Central memory CD8-positive, alpha-beta T cell (primary cell): ENCODE measurements at places on chromosomes 12 and 14.

DNA sequence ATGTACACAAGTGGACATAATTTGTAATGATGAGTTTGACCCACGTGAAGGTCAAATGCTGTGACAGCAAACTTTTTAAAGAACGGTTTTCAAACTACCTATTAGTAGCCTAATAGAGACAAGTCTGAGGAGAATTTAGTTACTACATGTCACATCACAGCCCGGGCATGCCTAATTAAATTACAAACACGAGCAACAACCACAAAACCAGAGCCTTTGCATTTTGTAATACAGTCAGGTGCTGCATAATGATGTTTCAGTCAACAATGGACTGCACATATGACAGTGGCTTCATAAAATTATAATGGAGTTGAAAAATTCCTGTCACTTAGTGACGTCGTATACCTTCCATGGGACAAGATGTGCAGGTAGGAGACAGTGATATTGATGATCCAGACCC, 274.5 kb downstream of the DACT1 start:
- DNase-seq = no peak

DNA sequence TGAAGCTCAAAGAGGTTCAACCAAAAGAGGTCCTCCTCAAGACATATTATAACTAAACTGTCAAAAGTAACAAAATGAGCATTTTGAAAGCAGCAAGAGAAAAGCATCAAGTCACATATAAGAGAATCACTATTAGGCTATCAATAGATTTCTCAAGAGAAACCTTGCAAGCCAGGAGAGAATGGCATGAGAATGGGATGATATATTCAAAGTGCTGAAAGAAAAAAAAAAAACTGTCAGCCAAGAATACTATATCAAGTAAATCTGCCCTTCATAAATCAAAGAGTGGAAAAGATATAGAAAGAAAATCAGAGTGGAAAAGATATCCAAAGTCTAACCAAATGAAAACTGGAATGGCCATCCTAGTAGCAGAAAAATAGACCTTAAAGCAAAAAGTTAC, 39.3 kb upstream of the TSPAN11 start:
- no peak for DNase-seq

DNA sequence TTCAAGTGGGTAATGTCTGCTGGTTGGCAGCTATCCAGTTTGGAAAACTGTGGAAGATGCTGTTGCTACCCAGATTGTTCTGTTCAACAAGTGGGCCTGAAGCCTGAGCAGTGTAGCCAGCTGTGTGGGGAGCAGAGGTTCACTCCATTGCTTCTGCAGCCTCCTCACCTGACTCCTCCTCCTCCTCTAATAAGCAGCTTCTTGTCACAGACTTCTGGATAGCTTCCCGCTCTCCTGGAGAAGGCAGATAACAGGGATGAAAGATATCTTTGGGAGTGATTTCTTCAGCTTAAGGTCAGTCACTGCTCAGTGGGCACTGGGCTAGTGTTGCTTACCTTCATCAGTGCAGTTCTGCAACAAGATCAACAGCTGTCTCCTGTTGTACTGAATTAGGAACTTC, 2.0 kb downstream of the POP5 start:
- DNase-seq = no peak

GRCh38 chr12:51848326-51848727, at the start of gene FIGNL2:
TSS of gene FIGNL2 (minus strand) at chr12:51848718. CDS start at chr12:51822413, 26,305 bp downstream.
- no peak for DNase-seq

DNA sequence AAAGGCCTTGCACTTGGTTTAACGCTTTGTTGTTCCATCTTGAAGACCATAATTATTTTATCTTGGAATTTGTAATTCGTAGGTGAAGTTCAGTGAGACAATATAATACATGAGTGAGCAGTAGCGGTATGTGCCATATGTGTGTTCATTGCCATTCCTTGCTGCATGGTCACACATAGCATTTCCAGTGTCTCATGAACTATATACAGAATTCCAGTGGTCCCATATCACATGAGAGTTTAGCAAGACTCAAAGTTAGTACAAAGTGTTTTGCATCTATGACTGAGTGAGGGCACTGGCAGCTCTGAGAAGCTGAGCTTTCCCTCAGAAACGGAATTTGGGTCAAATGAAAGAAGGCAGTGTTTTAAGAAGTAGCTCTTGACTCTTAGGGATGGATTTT, 359.8 kb downstream of the FOXG1 start:
- no peak for DNase-seq

DNA sequence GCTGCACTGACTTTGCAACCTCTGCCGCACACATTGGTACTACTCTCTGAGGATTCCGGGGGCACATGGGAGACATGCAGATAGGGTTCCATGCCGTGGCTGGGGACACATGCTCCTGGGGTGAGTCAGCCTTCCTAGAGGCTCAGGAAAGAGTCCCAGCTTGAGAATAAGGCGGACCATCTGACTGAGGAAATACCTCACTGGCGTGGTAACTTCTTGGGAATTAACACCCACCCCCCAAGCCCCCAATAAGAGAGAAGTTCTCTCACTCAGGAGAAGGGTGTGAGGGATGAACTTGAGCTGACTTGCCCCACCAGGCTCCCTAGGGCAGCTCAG, 23.2 kb downstream of the PLXNC1 start:
- DNase-seq = no peak

DNA sequence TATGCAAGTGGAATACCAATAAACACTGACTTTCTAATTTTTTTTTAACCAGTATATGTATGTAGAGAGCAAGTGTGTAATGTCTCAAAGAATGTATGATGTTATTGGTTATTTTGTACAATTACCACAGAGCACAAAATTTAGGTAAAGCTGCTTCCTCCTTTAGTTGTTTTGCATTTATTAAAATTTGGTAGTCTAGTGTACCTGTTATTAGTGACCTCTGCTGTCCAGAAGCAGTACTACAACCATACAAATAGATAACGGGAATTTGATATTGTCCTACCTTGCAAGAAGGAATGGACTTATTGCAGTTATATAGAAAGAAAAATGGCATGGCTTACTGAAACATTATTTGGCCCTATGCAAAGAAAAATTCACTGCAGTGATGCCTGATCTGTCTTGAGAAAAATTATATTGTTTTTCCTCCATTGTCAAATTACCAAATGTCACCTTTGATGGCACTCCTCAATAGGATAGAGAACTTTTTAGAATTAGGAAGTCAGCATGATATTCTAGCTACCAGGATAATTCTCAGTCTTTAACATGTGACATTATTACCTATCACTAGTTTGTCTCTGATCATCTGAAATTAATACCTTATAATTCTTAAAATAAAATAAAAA, 153.9 kb upstream of the RMST start:
- no peak for DNase-seq

- DNase-seq = no peak
These were observed 7.2 kb downstream of the ERC1 start for GRCh38 chr12:998020-998874.

DNA sequence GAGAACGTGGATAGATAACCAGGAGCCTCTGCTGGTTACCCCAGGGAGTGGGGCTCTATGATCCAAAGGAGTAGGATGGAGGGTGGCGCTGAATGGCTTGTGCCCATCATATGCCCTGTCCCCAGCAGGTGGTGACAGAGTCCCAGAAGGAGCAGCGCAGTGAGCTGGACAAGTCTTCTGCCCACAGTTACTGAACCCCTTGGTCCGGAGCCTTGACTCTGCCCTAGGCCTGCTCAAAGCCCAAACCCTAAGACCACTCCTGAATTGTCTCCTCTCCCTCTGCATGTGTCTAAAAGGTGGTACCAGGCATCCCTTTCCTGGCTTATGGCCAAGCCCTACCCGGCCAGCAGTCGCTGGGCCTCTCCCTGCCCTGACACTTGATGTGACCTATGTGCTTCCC, 3.2 kb downstream of the PRPH start:
- no peak for DNase-seq

- DNase-seq = no peak
These were observed 44.8 kb downstream of the RHOJ start for GRCh38 chr14:63249092-63249491.

GRCh38 chr12:106492857-106493256, 89.9 kb upstream of the RFX4 start:
- DNase-seq = no peak

DNA sequence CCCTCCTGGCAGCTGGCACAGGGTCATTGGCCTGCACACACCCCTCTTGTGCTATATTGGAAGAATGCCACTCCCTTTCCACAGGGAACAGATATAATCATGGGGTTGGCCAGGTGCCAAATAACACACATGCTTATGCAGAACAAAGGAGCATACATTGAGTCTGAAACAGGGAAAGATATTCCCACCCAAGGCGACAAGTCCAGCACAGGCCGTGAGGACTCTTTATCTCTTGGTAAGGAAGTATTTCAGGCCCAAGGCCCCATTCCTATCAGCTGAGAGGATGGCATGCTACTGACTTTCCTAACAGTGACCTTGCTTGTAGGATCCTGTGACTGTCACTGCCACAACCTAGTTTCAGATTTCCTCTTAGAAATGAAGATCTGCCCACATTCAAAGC, 59.0 kb upstream of the STXBP6 start:
- no peak for DNase-seq

GRCh38 chr12:25071366-25071765, 122.5 kb upstream of the BCAT1 start:
- no peak for DNase-seq

DNA sequence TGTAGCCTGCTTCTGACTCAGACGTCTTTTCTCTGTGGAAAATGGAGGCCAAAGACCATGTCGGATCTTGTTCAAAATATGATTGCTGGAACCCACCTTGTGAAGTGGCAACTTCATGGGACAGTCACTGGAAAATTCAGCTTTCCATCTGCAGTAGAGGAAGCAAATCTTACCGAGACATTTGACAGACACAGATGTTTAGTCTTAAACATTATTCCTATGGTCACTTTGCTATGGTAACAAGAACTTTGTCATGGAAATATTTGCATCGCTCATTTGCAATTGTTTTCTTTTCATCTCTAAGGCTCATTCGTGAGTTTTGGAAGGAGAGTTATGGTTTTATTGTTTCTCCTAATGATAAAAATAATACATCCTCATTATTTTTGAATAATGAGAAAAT, 98.3 kb upstream of the HIF1A start:
- no peak for DNase-seq

- DNase-seq = no peak
These were observed 431.1 kb downstream of the KCNH5 start for GRCh38 chr14:62614122-62614521.

GRCh38 chr12:77888611-77889010, 57.9 kb downstream of the NAV3 start:
- DNase-seq = no peak

DNA sequence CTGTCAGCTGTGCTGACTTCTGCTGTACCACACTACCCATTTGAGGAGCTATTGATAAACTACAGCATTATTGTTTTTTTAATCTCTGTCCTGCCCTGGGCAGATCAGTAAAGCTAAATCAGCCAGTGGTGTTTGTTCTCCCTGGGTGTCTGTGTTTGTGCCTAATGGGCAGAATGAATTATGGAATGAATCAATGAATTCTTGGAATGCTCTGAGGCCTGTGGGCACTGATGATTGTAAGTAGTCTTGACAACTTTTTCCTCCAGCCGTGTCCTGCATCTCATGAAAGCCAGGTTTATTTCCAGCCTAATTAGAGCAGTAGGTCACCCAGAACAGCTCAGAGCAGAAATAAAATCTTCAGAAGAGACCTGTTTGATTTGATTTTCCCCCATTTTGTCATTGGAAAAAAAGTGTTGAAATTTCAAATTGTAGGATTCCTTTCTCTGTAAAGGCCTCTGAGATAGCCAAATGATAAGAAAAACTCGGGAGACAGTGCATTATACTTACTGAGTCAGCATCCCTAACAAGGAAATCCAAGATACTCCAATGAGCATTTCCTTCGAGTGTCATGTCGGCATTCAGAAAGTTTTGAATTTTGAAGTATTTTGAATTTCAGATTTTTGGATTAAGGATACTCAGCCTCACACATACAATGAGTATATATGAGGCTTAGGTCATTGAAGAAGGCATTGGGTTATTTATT, 19.4 kb upstream of the EVL start:
- no peak for DNase-seq

DNA sequence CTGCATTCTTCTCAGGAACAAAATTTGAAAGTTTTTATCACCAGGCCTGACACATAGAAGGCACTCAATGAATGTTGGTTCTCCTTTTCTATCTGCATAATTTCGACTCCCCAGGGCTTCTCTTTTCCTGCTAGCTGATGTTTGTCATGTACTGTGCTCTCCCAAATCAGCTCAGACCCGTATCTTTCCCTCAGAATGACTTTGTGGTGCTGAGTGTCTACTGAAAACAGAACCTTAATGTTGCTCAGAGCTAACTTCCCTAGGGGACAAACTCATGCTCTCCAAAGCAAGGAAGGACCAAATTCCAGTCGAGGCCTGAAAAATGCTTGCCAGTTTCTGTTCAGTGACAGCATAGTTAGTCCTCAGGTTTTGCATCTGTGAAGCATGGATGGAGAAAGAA, 1.9 kb downstream of the ARHGDIB start:
- DNase-seq = no peak

GRCh38 chr12:68175557-68176061, 16.1 kb upstream of the IFNG start:
- DNase-seq = peak; percentile 35

DNA sequence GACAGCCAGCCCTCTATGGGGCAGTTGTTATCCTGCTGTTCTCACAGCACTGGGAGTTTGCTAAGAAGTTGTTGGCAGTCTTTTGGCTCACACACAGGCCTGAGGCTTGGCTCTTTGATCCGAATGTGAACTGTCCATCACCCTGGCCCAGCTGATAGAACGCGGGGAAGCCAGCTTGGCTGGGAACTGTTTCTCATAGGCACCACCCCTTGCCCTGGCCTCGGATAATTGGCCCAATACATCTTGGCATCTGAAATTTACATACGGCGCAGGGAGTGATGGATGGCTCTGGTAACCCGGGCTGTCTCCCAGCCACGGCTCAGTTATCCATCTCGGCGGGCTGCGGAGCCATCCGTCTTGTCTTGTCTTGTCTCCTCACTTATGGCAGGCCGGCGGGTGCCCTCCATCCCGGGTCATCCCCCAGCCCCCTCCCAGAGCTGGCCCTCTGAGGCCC, 164.1 kb downstream of the PHETA1 start:
- DNase-seq = no peak

- DNase-seq = no peak
These were observed 46.7 kb upstream of the BCL7A start for GRCh38 chr12:121975021-121975420.

DNA sequence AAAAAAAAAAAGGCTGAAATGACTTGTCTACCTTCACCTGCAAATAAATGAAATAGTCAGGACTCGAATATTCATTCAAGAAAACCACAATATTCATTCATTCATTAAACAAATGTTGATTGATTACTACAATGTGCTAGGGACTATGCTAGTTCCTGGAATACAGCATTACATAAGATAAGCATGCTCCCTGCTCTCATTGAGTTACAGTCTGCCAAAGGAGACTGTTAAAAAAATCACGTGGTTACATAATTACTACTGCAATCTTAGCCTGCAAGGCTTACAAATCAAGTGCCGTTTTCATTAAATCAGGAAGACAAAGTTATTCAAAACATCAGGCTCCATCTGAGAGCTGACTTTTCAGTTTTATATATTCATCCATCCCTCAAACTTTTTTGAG, 70.4 kb upstream of the RIC8B start:
- DNase-seq = no peak

GRCh38 chr12:112714166-112714710, 77.3 kb upstream of the RPH3A start:
- no peak for DNase-seq
